Omental fat pad (tissue), 4 donors: ENCODE measurements at places on chromosomes 16 and 17.

DNA sequence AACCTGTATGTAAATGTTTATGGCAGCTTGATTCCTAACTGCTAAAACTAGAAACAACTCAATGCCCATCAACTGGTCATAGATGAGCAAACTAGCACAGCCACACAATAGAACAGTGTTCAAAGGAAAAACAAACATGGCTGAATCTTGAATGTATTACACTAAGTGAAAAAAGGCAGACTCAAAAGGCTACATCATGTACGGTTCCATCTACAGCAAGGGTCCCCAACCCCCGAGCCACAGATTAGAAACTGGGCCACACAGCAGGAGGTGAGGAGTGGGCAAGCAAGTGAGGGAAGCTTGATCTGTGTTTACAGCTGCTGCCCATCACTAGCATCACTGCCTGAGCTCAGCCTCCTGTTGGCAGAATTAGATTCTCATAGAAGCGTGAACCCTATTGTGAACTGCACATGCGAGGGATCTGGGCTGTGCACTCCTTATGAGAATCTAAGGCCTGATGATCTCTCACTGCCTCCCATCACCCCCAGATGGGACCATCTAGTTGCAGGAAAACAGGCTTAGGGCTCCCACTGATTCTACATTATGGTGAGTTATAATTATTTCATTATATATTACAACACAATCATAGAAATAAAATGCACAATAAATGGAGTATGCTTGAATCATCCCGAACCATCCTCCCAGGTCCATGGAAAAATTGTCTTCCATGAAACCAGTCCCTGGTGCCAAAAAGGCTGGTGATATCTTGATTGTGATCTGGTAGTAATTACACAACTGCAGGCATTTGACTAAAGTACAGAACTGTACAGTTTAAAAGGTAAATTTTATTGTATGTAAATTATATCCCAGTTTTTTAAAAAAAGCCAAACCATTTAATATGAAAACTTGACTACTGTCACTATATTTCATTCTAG is 7.7 kb downstream of the CEP20 start:
- no peak for DNase-seq

- DNase-seq = no peak
These were observed 6.4 kb downstream of the TP53I13 start for GRCh38 chr17:29574732-29575510.

DNA sequence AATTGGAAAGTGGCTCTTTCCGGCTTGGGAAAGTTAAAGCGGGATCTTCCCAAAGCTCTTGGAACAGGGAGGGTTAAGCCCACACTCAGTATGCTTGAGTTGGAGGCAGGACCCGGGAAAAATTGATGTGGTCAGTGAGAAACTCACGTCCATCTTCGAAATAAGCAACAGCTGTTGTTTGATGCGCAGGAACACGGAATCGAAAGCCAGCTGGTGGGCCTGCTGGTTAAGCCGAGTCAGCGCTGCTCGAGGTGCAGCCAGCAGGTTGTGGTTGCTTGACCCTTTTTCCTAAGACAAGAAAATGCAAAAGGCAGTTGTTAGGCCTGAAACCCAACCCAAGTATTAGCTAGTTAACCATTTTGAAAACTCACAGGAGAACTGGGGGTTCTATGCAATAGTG is 49.4 kb downstream of the COG7 start:
- no peak for DNase-seq

DNA sequence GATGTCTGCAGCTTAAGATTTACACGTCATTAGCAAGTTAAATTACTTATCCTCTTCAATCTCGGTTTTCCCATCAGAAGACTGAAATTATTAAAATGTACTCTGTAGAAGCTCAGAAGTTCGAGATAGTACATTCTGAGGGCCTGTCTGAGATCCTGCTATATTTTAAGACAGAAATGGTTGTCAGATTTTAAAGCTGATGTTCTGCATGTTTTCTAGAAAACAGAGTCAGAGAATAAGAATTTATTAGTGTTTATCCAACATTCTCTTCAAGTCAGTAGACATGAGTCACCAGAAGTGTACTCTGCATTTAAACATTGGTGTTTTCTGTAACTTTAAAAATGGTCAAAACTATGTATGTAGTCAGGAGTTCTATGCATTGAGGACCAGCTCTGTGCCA is 155.2 kb upstream of the MYOCD start:
- DNase-seq = no peak

DNA sequence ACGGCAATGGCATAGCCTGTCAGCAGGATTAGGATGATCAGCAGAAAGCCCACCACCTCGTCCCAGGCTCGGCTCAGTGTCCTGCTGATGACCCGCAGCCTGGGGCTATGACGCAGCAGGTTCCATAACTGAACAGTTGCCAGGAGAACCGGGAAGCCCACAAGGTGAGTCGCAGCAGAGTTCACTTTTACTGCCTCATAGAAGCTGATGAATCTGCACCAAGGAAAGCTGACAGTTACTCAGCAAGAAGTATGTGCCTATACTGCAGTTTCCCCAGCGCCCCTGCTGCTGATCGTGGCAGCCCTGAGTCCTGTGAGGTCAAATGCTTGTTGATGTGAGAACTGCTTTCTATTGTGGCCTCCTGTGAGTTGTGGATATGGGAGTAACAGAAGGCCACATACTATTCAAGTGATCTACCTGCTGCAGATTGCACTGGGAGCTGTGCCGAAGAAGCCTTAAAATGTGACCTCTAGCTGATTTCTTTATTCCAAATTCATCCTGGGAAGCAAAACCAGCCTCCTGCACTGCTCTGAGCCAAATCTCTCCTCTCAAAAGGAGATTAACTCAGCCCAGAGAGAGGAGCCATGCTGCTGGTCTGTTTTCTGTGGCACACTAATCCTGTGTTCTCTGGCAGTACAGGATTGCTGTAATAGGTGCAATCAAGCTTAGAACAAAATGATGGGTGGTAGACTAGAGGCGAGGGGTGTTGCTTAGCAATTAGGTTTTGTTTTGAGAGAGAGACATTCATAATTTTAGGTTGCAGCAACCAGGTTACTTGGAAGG is 38.8 kb downstream of the IST1 start:
- DNase-seq = no peak

DNA sequence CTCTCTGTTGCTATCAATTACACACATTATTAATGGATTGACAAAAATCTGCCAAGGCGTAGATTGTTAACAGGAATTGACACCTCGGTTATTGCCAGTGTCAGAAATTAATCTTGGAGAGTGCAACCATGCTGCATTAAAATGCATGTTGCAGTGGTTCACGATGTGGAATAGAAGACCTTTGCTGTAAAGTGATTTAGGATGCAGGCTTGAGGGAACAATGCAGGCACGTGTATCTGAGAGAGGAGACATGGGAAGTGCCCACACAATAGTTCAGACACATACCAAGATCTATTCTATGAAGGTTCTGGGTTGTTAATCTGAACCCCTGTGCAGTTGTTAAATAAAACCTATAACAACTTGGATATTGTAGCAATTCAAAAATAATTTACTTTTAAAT is 1032.8 kb upstream of the CDH8 start:
- DNase-seq = no peak

GRCh38 chr16:84178146-84178765 is 8.6 kb downstream of the TAF1C start:
- DNase-seq = no peak

DNA sequence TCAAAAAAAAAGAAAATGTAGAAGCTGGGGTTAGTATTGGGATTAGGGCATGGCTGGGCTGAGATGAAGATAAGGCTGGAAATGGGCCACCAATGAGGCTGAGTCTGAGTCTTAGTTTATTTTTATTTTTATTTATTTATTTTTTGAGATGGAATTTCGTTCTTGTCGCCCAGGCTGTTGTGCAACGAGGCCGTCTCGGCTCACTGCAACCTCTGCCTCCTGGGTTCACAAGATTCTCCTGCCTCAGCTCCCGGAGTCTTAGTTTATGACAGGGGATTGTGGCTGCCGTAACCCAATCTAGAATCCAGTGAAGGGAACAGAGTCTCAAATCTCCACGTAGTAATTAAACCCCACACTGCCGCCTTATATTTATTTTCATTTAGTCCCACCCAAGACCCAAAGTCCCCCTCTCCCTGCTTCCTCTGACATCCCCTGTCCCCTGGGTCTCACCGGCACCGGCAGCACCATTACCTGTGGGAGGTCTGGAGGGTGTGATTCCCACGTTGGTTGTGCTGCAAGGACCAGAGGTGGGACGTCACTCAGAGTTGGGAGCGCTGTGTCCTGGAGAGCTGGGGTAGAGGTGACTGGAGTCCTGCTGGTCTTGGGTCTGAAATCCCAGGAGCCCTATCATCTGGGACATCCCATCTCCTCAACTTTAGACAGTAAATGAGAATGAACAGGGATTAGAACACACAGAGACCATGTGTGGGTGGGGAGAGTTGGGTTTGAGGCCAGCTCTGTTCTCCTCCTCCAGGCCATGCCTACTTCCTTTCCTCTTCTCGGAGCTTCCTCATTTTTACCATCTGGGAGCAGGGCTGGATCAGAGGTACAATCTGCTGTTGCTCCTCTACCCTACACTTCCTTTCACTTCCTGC is at the start of gene CLEC10A:
Gene CLEC10A, minus strand, starts transcription at position 671 of the 875 bp plus-strand sequence. CDS start 1,439 bp downstream, outside the sequence.
- DNase-seq = no peak

GRCh38 chr17:58195518-58196123 is 3.1 kb downstream of the EPX start:
- no peak for DNase-seq

GRCh38 chr17:80640366-80641084 is 95.9 kb downstream of the RPTOR start:
- no peak for DNase-seq

DNA sequence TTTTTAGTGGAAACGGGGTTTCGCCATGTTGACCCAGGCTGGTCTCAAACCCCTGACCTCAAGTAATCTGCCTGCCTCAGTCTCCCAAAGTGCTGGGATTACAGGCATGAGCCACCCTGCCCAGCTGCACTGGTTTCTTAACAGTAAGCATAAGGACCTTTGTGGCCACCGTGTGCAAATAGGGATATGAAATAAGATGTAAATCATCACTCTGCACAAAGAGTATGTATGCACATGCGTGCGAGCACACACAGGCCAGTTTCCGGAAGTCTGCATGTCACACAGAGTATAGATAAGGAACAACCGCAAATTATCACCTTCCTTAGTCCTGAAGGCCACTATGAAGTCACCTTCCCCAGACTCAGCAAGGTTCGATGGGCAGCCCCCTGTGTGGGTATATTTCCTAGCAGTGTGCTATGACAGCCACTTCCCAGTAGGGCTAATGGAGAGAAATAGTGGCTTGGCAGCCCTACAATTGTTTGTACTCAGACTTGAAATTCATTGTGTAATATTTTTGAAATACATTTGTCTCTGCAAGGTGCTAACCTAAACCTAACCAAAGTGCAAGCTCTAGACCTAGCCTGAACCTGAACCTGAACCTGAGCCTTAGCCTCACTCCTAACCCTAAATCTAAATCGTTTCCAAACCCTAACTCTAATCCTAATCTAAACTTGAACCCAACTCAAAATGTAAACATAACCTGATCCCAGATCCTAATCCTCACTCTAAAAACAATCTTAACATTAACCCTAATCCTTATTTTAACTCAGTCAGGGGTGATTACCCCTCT is 48.4 kb upstream of the SKAP1 start:
- no peak for DNase-seq

GRCh38 chr17:48814504-48814903 is 2.5 kb downstream of the TTLL6 start:
- DNase-seq = no peak

- no peak for DNase-seq
These were observed 814 bp upstream of the KDM6B start for GRCh38 chr17:7833011-7833794.

DNA sequence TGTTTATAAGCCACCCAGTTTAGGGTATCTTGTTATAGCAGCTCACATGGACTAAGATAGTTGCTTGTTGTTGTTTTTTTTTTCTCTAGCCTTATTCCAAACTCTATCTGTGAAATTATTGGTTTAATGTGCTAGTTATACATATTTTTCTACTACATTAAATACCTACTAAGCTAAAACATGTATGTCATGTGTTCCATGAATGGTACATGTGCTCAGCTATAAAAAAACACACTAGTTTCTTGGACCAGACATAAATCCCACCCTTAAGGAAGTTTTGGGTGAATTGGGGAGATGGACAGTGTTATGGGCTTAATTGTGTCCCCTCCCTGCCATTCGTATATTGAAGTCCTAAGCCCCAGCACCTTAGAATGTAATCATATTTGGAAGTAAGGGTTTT is 19.8 kb downstream of the ITPRIPL2 start:
- no peak for DNase-seq

DNA sequence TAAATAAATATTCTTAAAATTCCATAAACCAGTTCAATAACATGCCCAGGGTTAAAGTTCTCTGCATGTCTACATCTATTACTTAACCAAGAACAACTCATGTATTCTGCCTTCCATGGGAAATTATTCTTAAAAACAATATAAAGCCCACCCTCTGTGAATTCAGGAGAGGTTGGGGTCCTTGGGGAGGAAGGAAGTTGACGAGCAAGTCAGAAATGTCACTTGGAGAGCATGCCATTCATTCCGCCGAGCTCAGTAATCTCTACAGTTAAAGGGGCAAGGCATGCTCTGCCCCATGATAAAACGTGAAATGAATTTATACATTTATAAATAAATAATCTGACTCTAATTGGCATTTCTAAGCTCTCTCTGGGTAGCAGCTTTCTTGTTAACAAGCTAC is 405.1 kb downstream of the TOX3 start:
- DNase-seq = no peak

GRCh38 chr17:47870056-47870455 is 19.1 kb upstream of the SP6 start:
- no peak for DNase-seq

DNA sequence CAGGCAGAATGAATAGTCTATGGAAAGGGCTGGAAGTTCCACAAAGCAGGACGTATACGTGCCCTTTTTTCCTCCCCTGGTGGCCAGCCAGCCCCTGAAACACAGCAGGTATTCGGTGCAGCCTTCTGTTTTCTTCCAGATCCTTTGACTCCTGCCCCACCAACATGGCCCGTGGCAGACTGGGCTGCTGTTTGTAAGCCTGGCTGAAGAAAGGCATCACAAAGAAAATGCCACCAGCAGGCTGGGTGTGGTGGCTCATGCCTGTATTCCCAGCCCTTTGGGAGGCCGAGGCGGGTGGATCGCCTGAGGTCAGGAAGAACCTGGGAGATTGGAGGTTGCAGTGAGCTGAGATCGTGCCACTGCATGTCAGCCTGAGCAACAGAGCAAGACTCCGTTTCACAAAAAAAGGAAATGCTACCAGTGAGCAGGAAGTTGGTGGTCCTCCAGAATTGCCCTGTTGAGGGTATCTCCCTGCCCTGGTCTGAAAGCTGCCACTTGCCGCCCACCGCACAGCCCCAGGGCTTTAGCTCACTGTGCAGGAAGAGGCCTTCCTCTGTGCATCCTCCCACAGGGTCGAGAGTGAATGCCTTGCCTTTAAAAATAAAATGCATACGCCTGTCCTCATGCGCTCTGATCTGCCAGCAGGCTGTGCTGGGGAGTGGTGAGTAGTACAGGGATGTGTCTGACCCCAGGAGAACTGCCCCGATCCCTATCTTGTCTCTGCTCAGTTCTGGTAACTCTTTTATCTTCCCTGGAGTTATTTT is 587.7 kb downstream of the MAF start:
- no peak for DNase-seq
